B cell (primary cell): ENCODE measurements at places on chromosomes 4 and X.

DNA sequence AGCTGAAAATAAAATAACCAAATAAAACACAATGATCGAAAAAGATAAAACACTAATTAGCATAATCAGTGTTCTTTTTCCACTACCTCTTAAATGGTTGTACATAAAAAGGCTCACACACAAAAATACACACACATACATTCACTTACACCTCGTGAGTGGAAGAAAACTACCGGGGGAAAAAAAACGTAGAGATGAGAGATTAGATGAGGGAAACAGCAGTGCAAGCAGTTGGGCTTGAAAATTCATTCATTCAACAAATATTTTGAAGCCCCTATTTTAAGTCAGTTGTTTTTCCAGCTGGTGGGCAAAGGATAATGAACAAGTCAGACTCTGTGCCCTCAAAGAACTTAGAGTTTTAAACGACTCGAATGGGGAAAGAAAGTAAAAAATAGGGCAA is 1.0 kb downstream of the TBCK start:
- DNase-seq = no peak

GRCh38 chr4:7756561-7757355 is 182.9 kb downstream of the AFAP1 start:
- DNase-seq = no peak

GRCh38 chr4:100816436-100817045 is 298.7 kb upstream of the EMCN start:
- DNase-seq = no peak

GRCh38 chrX:18573556-18573955 is 98.4 kb downstream of the RS1 start:
- no peak for DNase-seq

GRCh38 chr4:98939438-98939837 is 10.5 kb upstream of the EIF4E start:
- DNase-seq = no peak
